ENCODE measurements at places on chromosomes 11 and 22.

DNA sequence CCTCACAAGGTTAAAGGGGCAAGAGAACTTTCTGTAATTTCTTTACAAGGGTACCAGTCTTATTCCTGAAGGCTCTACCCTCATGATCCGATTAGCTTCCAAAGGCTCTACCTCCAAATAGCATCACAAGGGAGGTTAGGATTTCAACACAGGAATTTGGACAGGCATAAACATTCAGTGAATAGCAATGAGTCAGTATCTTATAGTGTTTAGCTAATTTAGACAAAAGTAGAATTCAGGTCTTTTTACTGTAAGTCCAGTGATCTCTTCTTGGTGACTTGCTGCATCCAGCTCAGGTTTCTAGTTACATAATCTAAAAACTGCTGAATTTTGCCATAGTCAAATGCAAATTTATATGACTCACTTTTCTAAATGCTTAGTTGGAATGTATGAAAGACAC is 1995.6 kb upstream of the RAG2 start:
- no peak for DNase-seq

DNA sequence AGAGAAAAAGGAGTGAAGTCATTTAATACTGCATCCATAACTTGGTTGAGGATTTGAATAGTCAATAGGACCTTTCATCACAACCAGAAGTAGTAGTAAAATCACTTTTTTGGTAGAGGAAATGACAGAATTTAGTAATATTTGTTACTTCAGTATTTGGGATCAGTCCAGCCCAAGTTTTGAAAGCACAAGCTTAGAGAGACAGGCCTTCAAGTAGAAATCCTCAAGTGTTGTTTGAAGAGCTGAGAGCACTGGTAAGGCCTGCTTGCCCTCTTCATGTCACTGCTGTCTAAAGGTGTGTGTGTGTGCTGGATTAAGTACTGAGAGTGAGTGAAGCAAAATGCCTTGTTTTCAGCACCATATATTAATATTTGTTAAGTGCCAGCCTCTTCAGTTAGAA is 137.3 kb downstream of the WNT11 start:
- no peak for DNase-seq

DNA sequence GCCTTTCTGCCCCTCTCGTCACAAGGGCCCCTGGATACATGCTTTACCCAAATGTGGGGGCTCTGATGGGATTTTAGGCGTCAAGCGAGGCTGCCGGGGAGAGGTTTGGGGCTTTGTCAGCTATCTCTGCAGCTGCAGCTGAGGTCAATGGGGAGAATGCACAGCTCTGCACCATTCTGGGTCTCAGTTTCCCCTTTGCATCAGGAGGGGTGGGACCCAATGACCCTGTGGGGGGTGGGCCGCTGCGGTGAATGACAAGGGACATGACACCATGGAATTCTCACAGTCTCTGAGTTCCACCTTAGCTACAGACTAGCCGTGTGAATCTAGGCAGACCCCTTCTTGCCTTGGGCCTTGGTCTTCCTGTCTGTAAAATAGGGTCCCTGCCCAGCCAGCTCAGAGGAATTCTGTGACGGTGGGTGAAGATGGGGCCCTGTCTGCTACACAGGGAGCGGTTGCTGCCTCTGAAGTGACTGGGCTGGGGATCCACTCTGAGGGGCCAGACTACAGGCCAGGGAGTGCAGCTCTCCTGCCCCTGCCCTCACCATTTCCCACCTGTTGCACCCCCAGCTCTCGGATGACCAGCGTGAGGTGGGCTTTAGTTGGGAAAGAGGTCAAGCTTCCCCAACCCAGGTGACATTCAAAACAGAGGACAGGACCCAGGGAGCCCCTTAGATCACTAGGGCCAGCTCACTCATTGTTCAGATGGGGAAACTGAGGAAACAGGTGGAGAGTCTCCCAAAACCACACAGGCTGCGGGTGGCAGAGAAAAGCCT is 35.9 kb upstream of the WNT11 start:
- no peak for DNase-seq

DNA sequence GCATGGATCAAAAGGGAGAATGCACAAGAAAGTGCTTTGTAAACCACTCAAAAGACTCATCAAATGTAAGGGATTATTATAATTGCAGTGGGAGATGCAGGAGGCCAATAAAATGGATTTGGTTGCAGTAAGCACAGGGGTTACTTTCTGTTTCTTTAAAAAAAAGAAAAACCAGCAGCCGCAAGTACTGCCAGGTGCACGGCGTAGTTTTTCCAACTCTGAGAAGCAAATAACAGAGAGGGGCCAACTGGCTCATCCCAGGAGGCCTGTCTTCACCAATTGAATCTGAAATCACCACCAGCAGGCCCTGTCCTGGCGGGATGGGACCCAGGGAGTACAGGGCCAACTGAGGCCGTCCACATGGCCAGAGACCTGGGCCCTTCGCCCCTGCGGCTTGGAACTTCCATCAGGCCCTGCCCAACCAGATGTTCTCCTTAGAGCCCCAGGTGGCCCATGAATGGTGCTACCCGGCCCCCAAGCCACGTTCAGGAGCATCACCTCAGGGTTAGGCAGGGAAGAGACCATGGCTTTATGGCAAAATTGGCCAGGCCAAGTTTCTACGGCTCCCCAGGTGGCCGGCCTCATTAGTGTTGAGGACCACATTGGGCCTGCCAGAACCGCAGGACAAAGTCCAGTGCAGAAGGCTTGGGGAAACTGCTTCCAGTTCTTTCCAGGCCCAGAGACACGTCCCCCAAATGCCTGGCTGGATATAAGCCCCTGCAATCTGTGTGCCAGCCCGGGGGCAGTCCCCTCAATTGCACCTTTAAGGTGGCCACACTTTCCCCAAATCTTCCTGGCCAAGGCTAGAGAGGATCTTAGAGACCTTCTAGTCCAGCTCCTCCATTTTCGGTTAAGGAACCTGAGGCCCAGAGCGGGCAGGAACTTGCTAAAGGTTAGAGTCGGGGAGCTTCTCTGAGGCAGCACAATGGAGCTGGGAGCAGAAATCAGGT is 61.7 kb downstream of the CHRDL2 start:
- no peak for DNase-seq

DNA sequence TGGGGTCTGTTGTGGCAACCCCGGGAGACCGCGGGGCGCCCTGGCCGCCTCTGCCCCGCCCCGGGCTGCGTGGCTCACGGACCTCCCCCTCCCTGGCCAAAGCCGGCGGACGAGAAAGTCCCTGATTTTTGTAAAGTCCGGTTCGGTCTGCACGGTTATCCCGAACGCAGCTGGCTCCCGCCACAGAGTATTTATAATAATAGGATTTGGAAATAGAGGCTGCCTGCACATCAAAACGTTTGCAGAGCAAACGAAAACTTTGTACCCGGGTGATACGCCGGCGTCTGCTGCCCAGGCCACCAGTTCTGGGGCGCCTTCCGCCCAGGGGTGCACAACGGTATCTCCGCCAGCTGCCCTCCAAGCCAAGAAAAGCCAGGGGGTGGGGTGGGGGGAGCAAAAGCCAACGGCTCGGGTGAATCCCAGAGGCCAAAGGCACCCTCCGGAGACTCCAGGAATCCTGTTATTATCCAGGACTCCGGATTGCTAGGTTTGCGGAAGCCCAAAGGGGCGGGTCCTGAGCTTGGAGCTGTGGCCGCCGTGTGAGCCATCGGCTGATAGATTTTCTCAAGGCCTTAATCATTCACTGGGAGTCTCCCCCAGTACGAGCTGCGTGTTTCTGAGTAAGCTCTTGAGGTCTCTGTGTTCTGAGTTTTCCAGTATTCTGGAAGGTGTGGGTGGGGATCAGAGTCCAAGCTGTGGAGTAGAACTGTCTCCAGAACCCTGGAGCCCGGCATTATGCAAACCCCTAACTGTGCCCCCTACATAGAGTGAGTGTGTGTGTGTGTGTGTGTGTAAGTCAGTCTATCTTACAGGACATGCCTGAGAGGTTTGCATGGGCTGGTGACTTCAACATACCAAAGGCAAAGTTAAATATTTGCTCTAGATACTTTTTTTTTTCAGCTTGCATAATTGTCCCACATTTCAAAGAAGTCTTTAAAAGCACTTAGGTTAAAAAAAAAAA is 673 bp upstream of the SHANK2 start:
- no peak for DNase-seq

- no peak for DNase-seq
Measured at GRCh38 chr22:40966726-40967085, 15.5 kb downstream of the RBX1 start.

- no peak for DNase-seq
Measured at GRCh38 chr11:65911682-65912568, 6.9 kb downstream of the C11orf68 start.

Measured in spinal cord (tissue), 10 donors.